ENCODE measurements at places on chromosomes 3 and 15.

- no peak for DNase-seq
These were observed 405.1 kb downstream of the TUSC7 start for GRCh38 chr3:117114517-117115265.

- no peak for DNase-seq
These were observed 66.5 kb downstream of the CDAN1 start for GRCh38 chr15:42670451-42670850.

- DNase-seq = no peak
These were observed 84.7 kb upstream of the THBS1 start for GRCh38 chr15:39495871-39496840.

DNA sequence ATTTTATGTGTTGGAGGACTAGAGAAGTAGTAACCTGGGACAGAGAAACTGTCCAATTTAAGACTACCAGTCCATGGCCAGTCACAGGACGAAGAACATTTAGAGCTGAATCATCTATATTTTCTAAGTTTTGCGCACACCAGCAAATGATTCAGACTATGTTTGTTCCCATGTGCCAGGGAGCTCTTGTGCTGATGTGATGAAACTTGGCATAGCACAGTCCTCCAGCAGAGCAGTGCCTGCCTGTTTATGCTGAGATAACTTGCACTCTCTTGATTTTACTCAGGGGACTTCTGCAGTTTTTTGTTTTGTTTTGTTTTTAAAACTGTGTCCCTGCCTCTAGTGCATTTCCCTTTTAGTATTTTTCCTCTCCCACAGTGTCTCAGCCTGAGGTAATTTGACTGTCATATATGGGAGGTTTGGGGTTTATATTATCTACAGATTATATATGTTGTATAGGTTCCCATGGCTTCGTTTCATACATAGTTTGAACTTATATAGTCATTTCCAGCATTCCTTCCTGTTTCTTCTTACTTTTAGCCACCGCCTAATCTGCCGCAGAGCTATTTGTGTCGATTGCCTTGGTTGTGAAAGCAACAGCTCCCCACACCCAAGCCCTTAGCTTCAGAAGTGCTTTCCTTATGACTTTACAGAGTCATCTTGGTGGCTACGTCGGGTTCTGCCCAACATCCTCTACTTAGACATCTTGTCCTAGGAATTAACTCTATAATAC is 45.5 kb downstream of the PPM1L start:
- DNase-seq = no peak

DNA sequence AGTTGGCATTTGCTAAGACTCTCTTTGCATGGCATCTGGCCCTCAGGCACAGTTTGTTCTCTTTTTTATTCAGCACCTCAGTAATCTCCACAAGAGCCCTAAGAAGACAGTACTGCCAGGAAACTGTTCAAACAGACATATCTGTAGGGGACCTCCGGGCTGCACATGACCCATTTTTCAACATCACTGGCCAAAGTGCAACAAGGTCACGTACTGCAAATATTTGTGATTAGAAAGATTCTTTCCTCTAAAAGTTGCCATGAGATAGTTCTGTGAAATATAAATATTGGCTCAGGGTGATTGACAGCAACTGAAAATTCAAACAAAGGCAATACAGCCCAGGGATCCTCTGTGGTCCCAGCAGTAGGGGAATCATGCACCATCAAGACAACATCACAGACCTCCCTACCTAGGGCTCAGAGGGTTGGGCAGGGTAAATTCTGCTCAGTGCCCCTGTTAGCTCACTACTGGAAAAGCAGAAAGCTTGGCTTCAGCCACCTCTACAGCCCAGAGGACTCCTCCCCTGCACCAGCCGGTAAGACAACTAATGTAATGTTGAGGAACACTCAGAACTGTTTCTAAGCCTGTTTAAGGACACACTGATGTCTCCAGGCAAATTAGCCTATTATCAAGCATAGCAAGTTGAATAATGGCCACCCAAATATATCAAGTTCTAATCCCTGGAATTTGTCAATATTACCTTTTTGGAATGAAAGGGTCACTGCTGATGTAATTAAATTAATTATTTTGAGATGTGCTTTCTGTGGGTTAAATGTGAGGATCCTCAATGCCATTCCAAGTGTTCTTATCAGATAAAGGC is 117.4 kb upstream of the LPP start:
- no peak for DNase-seq

GRCh38 chr3:185207931-185208746 is 45.7 kb downstream of the EHHADH start:
- no peak for DNase-seq

- DNase-seq = no peak
These were observed 51.0 kb upstream of the ARL8B start for GRCh38 chr3:5071061-5071460.

- no peak for DNase-seq
These were observed 1.1 kb downstream of the SPATA12 start for GRCh38 chr3:57061556-57061955.

- DNase-seq = no peak
These were observed 2.4 kb upstream of the MAGI1 start for GRCh38 chr3:66041116-66041515.

- no peak for DNase-seq
These were observed 105.1 kb downstream of the MEX3B start for GRCh38 chr15:81940467-81941451.

- DNase-seq = no peak
These were observed 998.6 kb upstream of the CFAP20DC start for GRCh38 chr3:60048447-60048848.

DNA sequence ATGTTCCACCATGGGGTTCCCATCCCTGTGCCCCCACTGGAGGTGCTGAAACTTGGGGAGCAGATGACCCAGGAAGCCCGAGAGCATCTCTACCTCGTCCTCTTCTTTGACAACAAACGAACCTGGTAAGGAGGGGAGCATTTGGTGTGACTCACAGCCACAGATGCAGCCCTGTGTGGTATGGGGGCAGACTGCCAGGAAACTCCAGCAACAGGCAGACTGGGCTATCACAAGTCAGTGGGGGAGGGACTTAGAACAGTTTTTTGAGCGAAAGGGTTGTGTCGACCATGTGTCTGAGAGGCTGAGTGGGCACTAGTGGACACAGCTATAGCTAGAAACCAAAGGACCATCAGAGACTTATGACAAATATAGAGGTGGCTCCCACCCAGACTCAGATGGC is 3.4 kb upstream of the OGG1 start:
- DNase-seq = no peak

GRCh38 chr3:26712211-26713026 is 89.8 kb downstream of the LRRC3B start:
- DNase-seq = no peak

DNA sequence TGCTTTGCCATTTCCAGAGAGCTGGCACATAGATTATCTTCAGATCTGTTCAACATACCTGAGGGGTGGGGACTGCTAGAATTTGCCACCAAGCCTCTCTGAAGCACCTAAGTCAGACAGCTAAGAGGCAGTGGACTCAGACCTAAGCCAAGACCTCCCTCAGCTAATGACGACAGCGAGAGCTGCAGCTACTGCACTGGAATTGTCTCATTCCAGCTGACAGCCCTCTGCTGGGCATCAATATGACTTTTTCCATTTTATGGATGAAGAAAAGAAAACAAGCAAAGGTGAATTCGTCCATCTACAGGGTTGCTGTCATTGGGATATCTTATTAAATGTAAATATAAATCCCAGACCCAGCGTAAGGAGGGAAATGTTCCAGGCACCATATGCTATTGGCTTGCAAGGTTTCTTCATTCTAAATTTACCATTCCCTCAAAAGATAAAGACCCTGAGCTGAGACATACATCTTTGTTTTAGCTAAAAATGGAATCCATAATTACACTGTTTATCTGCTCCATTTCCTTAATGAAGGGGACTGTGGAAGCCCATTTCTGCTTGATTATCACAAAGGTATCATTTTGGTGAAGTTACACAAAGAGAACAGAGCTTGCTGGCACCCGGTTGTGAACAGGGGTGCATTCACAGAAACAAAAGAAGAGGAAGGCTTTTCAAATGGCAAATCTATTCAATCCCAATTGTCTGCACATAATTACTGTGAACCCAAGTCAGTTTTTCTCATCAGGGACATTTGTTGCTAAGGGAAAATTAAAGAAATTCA is 85.5 kb upstream of the LRTM1 start:
- DNase-seq = no peak

DNA sequence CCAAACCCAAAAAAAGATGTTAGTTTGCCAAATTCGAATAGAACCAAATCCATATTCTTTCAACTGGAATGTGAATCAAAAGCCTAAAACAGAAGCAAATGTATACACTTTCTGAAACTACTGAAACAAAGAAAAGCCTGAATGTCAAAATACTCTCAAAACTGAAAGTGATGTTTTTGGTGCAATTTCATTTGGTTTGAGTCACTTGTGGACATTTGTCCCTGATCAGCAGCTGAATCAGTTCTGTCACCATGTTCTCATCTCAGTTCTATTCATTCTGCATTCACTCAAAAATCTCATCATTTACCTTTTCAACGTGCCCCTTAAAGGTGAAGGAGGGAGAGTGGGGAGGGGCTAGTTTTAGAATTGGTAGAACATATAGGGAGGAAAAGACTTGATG is 266.8 kb downstream of the ABHD5 start:
- no peak for DNase-seq

GRCh38 chr15:59349680-59350420 is 22.8 kb downstream of the MYO1E start:
- peak; percentile 74 for DNase-seq

DNA sequence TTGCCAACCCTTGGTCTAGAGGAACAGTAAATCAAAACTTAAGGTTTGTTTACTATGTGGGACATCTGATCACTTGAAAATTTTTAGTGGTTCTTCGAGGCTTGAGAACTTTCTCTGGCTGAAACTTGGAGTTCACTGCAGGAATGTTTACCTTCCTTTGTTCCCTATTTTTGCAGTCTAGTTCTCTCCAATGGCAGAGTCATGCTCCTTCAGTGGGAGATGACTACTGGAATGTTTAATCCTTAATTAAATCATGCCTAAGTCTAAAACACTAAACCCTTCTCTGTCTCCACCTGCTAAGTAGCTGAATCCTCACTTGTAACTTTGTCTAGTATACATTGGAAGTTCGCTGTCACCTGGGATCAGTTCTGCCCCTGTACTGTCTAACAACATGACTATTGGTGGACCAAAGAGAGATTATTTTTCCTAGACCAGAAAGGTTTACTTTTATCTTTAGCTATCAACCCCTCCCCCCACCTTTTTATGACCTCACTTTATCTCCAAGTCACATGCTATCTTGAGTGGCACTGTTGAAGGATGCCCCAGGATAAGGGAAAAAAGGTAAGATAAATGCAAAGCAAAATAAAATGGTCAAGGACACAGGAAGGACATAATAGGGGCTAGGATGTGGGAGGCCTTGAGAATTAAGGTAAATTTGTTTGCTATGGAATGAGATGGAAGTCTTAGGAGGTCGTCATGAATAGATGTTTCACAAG is 1.2 kb upstream of the ZNF609 start:
- no peak for DNase-seq

DNA sequence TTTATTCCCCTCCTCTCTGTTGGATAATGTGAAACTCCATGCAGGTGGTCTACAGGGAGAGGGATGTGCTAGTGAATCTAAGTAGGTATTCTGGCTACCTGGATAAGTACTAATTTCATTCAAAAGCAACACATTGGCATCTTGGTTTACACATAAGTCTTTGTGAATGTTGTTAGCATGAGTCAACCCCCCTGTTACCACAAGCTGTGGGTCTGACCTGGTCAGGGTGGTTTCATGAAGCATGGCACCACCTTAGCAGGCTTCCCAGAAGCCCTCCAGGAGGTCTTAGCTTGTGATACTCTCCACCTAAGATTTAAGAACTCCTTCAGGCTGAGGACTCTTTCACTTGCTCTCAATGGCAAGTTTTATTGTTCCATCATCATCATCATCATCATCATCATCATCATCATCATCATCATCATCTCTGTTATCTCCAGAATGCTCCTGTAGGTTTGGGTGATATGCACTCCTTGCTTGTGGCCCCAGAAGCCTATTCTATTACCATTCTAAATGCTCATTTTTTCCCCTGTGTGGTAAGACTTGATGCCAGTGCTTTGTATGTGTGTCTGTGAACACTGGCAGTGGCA is 62.8 kb downstream of the EPHB1 start:
- no peak for DNase-seq

- DNase-seq = no peak
These were observed 133.4 kb upstream of the UBE3A start for GRCh38 chr15:25572191-25572590.

GRCh38 chr3:9209777-9210176 is 39.7 kb downstream of the SRGAP3 start:
- no peak for DNase-seq

DNA sequence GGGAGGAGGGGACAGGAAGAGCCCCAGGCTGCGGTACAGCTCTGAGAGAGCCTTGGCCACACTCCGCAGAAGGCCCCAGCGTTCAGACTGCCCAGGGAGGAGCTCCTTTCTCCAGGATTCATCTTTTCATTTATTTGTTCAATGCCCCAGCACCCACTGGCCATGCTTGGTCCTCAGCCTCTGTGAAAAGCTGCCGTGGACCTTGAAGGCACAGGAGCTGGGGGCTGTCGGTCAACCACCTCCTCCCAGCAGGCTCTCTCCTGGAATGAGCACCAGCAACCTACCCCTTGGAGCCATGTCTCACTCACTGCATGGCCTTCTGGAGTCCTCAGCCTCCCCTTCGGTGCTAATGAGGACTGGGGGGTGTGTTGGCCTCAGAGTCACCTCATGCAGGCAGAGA is 21.6 kb upstream of the PRR23E start:
- DNase-seq = no peak

- DNase-seq = no peak
These were observed 20.1 kb downstream of the RFT1 start for GRCh38 chr3:53109891-53110771.

DNA sequence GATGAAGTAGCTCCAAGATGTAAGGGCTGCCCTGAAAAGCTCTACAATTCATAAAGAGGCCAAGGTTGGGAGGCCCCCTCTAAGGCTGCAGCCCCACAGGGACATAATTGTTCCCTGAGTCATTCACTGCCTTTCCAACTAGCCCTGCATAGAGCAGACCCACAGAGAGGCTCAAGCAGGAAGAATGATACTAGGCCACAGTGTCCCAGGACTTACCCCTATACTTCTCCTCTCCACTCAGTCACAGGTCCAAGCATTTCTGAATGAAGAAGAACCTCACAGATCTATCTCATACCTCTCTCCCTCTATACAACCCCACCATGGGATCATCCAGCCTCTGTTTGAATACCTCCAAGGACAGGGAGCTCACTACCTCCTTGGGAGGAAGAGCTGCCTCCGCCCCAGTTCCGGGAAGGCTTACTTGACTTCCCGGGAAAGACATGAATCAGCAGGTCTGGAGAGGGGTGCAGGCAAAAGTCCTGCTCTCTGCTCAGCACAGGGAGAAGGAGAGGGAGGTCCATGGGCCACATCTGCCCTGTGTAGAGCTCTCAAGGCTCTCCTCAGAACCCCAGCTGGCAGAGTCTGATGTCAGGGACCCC is 6.9 kb upstream of the SKIC8 start:
- no peak for DNase-seq

All from keratinocyte (primary cell).